ENCODE measurements at places on chromosomes 6 and 20.

GRCh38 chr6:257774-258173 lies 34.5 kb upstream of the DUSP22 start:
- no peak for DNase-seq

GRCh38 chr20:10504994-10505730 lies 70.1 kb downstream of the SLX4IP start:
- DNase-seq = no peak

DNA sequence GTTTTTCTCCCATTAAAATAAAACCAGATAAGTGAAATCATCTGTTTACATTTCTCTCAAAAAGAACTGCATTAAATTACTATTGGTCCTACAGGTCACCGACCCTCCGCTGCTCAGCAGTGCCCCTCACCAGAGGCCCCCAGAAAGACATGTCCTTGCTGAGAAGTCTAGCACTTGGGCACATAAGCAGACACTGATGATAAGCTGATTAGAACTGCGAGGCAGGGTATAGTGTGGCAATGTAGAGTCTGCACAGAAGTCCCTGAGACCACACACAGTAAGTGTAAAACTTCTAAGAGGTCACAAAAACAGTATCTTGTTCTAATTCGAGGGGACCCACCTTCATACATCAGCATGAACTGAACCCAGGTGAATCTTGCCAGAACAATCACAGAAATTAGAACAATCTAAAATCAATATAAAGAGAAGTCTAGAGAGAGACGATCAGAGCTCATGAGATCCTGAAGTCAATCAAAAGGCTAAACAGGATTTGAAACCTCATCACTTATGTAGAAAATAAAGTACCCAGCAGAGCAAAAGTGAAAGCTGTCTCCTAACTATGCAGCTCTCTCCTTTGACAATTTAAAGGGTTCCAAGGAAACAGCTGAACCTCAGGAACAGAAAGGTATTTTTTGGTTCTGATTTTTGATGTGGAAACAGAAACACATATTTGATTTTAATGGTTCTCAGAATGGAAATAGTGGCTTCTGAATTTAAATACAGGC lies 182.9 kb downstream of the PTPRT start:
- no peak for DNase-seq

DNA sequence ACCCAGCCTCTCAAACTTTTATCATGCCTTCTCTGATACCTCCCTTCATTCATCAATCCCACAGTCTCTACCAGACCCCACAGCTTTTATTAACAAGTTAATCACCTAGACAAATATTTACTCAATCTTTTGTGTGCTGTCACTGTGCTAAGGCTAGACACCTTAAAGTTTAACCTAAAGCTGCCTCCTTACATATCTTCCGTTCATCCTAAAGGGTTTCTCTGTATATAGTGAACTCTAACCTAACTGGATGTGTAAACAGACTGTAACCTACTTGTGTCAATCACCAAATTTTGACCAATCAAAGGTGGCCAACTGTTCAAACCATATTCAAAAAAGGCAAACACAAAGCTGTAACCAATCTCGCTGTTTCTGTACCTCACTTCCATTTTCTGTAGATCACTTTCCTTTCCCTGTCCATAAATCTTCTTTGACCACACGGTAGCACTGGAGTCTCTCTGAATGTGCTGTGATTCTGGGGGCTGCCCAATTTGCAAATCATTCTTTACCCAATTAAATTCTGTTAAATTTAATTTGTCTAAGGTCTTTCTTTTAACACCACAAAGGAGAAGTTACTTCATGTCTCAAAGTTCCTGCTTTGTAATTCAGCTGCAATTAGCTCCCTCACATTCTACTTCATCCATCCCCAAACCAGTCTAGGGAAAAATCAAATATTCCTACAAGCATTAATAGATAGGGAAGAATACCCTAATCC lies 72.5 kb downstream of the ARHGAP18 start:
- DNase-seq = no peak

- DNase-seq = no peak
These were observed 2.5 kb downstream of the NTSR1 start for GRCh38 chr20:62710886-62711702.

- no peak for DNase-seq
These were observed 171.1 kb downstream of the PREX1 start for GRCh38 chr20:48656661-48657211.

DNA sequence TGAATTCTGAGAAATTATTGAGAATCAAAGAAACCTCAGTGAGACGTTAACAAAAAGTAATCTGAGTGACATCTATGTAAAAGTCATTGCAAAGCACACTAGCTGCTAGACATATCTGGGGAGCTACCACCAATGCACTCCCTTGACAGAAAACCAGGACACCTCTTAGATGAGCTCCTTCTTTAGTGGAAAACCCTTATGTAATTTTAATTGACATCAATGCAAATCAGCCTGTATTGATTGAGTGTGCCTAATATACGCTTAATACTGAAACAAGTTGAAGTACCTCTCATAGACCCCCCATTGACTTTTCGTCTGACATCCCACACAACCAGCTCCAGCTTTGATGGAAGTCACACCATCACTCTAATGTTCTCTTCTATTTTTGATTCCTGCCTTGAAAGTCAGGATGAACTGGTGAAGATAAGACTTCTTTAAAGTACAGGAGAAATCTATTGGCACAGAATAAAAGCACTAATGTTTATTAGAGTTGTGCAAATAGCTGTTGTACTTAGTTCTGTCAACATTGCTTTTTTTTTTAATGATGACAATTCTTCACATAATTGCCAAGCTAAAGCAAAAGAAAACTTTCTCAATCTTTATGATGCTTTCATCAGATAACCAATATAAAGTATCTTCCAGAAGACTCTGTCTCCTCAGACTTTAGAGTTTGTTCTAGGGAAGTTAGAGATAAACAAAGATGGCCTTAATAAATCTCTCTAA lies 98.0 kb upstream of the FAM8A1 start:
- no peak for DNase-seq

- DNase-seq = no peak
These were observed 45.8 kb upstream of the MEI4 start for GRCh38 chr6:77607004-77607403.

DNA sequence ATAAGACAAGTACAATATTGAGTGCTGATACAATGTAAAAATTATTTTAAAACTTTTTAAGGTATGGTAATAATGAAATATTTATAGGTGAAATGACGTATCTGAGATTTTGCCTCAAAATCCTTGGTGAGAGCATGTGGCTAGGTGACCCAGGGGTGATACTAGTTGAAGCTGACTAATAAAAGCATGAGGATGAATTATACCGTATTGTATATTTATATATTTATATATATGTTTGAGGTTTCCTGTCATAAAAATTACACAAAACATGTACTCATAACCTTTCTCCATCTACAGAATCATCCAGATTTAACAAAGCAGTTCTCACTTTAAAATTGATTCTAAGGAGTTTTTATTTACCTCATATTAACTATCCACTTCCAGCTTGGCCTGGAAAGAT lies 358.1 kb downstream of the CDKAL1 start:
- DNase-seq = no peak

DNA sequence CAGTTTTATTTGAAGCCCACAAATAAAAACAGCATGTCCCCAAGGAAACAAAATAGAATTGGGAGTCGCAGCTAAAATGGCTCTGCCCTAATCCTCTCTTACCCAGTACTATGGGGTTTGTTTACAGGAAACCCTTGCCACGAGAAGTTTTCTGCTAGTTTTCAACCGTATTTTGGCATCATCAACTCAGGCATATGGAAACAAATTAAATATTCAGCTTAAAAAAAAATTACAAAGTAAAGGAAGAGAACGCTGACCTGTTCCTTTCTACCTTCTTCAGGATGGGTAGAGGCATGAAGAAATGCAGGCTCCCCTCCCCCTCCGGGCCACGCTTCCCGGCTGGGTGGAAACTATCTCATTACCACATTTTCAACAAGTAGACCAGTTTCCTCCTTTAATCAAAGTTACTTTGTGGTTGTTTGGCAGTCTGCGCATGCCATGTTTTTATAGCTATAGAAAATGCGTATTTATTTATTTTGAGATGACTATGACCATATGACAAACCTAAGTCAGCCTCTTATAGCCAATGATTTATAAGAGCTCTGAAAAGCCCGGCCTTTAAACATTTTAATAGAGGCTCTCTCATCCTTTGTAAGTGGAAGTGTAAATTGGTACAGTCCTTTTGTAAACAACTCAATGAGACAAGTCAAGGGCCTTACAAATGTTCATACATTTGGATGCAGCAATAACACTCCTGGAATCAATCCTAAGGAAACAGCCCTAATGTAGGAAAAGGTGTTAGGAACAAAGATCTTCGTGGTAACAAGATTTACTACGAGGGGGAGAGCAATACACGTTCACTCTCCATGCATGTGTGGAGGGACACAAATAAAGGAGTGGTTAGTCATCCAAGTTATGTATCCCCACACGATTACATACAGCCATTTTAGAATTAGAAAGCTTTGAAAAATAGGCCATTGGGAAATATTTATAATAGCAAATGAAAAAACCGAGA lies 16.1 kb upstream of the ZNF217 start:
- DNase-seq = peak; percentile 57

- no peak for DNase-seq
These were observed 221.3 kb downstream of the MOXD1 start for GRCh38 chr6:132179955-132180354.

DNA sequence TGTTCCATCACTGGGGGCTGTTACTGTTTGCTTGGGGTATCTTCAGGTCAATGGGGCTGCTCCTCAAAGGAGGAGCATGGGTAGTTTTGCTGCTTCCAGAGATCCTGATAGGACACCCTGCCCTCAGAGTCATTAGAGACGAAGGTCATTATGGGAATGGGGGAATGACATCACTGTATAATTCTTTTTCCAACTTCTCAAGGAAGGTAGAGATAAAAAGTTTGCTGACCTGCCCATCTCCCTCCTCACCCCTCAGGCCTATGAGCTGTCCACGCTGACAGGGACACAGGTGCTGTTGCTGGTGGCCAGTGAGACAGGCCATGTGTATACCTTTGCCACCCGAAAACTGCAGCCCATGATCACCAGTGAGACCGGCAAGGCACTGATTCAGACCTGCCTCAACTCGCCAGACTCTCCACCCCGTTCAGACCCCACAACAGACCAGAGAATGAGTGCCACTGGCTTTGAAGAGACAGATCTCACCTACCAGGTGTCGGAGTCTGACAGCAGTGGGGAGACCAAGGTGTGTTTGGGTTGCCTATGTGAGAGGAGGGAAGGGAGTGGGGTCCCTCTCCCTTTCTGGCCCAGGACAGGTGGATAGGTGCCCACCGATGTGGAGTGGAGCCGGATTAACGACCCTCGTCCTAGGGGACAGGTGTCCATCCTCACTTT lies 2.7 kb downstream of the SRF start:
- DNase-seq = no peak

DNA sequence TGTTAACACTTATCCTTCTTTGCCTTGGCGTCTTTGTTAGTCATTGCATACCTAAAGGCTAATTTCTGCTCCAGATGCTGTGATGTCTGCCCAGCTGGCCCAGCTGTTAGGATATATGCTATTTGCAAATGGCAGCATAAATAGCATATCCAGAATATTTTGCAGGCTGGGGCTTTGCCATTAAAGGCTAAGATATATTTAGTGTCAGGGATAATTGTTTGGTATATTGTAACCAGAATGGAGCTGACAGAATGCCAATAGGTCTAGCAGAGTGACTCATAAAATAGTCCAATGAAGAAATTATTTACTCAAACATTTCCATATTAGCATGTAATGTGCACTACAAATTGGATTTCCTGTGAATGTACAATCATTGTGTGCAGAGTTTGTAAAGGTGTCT lies 584.1 kb upstream of the FLRT3 start:
- DNase-seq = no peak

- DNase-seq = no peak
These were observed 23.1 kb upstream of the FBXO9 start for GRCh38 chr6:53042112-53042511.
